ENCODE measurements at places on chromosomes 2 and 18.
A peak's percentile ranks its signal among the peaks of the same experiment; 100 is the strongest.

- no peak for DNase-seq
Measured at GRCh38 chr18:46264255-46264654, 160.1 kb downstream of the HAUS1 start.

- DNase-seq: no peak
Measured at GRCh38 chr2:80560326-80560725, 255.8 kb upstream of the LRRTM1 start.

DNA sequence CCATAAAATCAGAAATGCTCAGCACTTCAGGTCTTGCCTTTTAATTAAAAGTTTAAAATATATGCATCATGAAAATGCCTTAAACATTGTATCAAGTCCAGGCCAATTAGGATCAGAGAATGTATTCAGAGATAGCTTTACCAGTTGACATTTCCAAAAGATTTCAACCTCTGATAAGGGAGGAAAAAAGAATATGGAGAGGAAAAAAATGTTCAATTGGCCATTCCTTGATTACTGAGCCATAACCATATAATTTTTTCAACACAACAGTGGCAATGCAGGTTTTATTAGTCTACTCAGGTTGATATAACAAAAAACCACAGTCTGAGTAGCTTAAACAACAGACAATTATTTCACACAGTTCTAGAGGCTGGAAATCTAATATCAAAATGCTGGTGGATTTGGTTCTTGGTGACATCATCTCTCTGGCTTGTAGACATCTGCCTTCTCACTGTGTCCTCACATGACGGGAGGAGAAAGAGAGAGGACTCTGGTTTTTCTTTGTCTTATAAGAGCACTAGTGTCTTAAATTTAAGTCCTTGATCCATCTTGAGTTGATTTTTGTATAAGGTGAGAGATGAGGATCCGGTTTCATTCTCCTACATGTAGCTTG is 111.9 kb downstream of the IRS1 start:
- DNase-seq: no peak

- DNase-seq: peak; percentile 57
Measured at GRCh38 chr18:36811430-36811829, 17.4 kb downstream of the TPGS2 start.

- no peak for DNase-seq
Measured at GRCh38 chr18:30406728-30407127, 635.8 kb downstream of the DSC3 start.

DNA sequence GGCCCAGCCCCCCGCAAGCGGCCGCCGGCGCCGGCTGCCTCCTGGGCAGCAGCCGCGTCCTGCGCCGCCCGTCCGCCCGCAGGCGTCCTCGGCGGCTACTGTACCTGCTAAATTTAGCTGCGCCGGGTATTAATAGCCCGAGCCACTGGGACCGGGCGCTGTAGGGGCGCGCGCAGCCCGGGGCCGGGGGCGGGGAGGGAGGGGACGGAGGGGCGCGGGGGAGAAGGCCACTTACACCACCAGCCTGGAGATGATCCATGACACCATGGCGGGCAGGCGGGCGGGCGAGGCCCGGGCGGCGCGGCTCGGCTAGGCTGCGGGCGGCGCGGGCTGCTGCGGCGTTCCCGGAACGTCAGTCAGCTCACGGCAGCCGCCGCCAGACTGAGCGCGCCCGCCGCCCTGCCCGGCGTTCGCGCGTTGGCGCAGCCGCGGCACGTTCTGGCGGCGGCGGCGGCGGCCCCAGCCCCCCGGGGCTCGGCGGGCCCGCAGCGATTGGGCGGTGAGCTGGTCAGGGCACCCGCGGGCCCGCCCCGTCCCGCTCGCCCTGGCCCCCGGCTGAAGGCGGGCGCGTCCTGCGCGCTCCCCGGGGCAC is at the start of gene REEP1:
TSS of gene REEP1 (minus strand) at position 383 of the 592 bp plus-strand sequence. CDS start at position 267, 116 bp downstream.
- no peak for DNase-seq

DNA sequence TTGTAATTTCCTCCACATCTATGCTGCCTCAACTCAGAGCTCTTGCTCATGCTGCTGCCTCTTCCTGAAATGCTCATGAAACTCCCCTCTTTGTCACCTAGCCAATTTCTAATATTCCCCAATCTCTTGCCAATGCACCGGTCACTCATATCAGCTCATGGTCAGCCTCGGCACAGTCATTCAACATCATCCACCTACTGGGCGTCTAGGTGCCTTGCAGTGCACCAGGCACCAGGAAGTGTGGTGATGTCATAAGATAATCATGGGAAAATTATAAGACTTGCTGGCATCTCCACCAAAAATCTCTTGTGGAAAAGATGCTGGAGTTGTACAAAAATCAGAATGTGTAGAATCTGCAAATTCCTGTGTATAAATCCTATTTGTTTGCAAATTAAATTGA is 52.6 kb upstream of the RAB27B start:
- no peak for DNase-seq

- no peak for DNase-seq
Measured at GRCh38 chr2:55742996-55743395, 49.4 kb upstream of the PNPT1 start.

- no peak for DNase-seq
Measured at GRCh38 chr2:18800240-18800971, 211.0 kb upstream of the NT5C1B start.

DNA sequence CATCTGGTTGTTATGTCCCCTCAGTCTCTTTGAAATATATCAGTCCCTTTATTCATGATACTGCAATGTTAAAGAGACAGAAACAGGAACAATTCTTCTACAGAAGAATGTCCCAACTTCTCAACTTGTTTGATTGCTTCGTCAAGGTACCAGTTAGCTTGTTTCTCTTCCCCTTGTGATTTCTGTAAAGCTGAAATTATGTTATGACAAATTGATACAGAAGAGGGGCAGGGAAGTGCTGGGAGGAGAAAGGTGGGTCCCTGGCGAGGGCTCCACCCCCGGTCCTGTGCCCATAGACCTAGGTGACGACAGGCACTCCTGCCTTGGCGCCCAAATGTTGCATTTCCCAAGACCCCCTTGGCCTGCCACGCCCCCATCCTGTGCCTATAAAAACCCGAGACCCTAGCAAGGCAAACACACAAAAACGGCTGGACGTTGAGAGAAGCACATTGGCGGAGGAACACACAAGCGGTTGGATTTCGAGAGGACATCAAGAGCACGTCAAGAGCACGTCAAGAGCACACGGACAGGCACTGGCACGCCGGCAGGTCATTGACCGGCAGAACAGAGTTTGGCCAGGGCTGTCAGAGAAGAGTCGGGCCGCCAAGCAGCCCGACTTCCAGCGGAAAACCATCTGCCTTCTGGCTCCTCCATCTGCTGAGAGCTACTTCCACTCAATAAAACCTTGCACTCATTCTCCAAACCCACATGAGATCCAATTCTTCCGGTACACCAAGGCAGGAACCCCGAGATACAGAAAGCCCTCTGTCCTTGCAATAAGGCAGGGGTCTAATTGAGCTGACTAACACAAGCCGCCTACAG is 11.5 kb upstream of the RTN4 start:
- no peak for DNase-seq

- no peak for DNase-seq
Measured at GRCh38 chr2:225074919-225075681, 32.8 kb upstream of the DOCK10 start.

DNA sequence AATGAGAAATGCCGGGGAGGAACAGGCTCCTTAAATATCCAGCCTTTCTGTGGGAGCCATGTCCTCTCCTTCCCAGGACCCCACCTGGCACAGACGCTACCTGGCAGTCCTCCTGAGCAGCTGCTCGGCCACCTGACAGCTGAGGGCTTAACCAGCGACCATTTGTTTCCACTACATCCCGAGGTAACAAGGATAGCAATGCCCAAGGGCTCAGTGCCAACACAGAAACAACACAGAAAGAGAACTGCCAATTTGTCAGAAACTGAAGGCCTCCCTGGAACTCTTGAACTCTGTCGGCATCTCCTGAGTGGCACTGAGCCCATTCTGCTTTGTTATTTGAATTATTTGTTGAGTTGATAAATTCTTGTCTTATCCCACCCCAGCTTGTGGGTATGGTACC is 122.2 kb upstream of the ARHGAP28 start:
- DNase-seq: no peak

GRCh38 chr2:232142049-232142448 is 180.5 kb downstream of the DIS3L2 start:
- no peak for DNase-seq

DNA sequence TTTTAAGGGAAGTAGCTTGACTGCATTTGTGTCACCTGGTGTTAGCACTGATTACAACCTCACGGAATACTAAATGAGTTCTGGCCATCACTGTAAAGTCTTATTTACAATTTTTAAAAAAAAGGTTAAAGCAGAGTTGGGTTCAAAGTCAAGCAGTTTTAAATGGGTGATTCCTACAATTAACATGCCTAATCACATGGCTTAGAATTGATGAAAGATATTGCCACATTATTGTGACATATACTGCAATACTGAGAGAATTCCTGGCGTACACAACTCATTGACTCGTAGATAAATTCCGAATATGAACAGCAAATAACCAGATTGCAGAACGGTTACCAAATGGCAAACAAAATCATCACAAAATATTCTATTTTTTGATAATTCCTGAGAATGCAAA is 34.2 kb downstream of the ROCK2 start:
- DNase-seq: no peak

DNA sequence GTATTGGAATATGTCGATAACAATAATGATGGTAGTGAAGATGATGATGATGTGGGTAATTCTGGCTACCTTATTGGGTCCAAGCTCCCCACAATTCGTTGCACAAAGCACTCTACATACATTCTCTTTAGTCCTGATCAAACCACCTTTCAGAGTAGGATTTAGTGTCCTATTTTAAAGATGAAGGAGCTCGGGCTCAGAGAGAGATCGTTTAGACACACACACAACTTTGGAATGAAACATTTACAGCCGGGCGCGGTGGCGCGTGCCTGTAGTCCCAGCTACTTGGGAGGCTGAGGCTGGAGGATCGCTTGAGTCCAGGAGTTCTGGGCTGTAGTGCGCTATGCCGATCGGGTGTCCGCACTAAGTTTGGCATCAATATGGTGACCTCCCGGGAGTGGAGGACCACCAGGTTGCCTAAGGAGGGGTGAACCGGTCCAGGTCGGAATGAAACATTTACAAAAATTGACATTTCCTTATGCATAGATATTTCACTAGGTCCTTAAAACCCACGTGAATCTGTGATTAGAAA is 50.7 kb downstream of the GREB1 start:
- no peak for DNase-seq

DNA sequence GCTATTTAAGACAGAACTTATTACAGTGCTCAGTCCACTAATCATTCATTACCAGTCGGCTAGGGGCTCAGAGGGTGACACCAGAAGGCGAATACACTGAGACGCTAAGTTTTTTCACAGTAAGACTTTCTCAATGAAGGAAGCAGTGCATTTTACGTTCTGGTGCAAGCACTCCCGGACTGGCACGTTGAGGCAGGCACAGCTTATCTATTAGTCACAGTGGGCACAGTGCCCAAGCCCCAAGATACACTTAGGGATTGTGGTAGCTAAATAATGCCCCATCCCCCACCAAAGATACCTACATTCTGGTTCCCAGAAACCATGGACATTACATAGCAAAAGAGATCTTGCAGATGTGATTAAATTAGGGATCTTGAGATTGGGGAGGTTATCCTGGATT is 32.6 kb upstream of the BCL11A start:
- no peak for DNase-seq

- DNase-seq: no peak
Measured at GRCh38 chr2:38935568-38936172, 46.0 kb downstream of the ARHGEF33 start.

GRCh38 chr2:156986339-156986988 is 271.0 kb upstream of the GALNT5 start:
- no peak for DNase-seq

- no peak for DNase-seq
Measured at GRCh38 chr2:84732897-84733778, 147.7 kb downstream of the TRABD2A start.

DNA sequence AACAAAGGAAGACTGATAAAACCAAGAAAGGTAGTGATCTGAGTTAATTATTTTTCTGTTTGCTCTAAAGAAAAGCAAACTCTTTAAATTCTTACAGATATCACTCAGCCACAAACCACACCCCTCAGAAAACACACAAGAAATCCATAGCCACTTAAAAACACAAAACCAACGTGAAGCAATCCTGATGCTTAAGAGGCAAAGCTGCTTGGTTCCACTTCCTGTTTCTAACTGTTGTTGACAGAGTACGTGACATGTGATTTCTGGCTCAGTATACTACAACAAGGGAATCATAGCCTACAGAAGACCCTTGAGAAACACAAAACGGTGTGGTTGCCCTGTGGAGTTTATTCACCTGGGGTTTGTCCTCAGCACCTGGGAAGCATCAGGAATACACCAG is 240.9 kb upstream of the APCDD1 start:
- no peak for DNase-seq

DNA sequence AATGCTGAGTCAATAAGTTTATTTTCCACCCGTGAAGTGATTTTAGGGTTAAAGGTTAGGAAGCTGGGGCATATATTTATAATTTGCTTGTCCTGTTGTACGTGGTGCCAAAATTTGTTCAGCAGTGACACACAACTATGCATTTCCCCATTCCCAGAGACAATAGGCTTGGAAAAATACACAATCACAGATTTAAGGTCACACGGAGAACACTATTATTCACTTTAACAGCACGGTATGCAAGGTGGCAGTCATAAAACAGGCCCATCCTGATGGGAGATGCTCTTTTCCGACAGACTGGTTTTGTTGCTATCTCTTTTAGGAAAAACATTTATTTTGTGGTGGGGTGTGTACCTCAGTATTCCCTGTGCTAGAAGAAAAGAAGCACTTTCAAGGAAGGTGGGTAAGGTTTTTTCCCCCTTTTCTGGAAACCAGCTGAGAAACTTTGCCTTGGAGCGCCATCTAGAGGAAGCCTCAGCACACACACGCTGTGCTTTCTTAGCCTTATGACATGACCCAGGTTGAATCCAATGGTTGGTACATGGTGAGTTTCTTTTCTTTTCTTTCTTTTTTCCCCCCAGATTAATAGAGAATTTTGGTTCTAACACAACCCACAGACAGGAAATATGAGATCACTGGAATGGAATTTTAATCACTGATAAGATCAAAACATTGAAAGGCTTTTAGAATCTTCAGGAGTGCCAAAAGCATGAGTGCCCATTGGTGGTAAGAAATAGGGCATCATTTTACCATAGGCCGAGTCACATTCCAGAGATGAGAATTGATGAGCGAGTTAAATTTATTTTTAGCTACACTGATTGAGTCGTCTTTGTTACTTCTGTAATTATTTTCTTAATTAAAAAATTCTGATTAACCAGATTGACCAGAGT is 332.1 kb downstream of the AGPS start:
- peak; percentile 7 for DNase-seq

DNA sequence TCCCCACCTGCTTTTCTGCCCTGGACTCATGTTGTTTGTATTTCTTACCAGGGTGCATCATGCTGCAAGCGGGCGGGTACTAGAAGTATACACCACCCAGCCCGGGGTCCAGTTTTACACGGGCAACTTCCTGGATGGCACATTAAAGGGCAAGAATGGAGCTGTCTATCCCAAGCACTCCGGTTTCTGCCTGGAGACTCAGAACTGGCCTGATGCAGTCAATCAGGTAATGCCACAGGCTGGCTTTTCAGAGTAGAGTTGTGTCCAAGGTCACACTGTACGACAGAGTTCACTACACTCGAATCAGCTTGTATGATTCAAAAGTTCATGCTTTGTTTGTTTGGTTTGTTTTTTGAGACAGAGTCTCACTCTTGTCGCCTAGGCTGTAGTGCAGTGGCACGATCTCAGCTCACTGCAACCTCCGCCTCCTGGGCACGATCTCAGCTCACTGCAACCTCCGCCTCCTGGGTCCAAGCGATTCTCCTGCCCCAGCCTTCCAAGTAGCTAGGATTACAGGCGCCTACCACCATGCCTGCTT is 19.4 kb downstream of the SRSF7 start:
- no peak for DNase-seq

GRCh38 chr2:70560442-70560841 is 6.8 kb upstream of the TGFA start:
- no peak for DNase-seq

GRCh38 chr18:26826656-26827235 is 38.8 kb downstream of the AQP4 start:
- no peak for DNase-seq
